ENCODE measurements at places on chromosomes 6 and 20.

DNA sequence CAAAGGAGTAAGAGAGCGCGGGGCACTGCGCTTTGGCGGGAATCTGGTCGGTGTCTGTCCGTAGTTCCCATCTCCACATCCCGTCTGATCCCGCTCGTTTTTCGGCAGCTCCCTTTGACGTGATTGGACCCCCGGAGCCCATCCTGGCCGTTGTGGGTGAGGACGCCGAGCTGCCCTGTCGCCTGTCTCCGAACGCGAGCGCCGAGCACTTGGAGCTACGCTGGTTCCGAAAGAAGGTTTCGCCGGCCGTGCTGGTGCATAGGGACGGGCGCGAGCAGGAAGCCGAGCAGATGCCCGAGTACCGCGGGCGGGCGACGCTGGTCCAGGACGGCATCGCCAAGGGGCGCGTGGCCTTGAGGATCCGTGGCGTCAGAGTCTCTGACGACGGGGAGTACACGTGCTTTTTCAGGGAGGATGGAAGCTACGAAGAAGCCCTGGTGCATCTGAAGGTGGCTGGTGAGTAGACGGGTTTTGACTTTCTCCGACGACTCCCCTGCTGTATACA is 1.4 kb downstream of the BTN1A1 start:
- DNase-seq: no peak

GRCh38 chr20:19943061-19943521 is 74.1 kb upstream of the NAA20 start:
- no peak for DNase-seq

- DNase-seq: peak; percentile 69
Measured at GRCh38 chr6:116287689-116288282, 8.1 kb upstream of the TSPYL1 start.

- DNase-seq: no peak
Measured at GRCh38 chr6:2204272-2204671, 41.1 kb downstream of the GMDS start.

- peak; percentile 48 for DNase-seq
Measured at GRCh38 chr20:17538517-17539170, 7.5 kb upstream of the BFSP1 start.

DNA sequence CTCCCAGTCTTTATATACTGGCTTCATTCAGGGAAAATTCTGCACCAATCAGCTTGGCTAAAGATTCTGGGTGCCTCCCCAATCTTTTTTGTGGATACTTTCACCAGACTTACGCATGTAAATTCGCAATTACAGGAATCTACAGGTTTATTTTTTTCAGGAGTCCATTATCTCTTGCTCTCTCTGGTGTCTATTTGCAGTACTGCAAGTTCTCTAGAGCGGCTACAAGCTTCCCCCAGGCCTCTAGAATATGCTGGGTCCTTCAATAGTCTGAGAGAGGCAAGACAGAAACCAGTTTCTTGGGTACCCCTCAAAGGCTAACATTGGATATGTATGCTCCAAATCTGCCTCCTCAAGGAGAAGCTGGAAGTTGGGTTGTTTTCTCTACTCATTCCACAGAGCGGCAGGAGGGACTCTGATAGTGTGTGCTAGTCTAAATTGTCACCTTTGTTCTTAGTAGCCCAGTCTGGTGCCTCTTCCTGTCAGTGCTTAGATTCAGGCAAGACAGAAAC is 58.5 kb downstream of the SUN5 start:
- DNase-seq: peak; percentile 22

GRCh38 chr20:53707371-53708055 is 113.9 kb upstream of the ZNF217 start:
- DNase-seq: no peak

DNA sequence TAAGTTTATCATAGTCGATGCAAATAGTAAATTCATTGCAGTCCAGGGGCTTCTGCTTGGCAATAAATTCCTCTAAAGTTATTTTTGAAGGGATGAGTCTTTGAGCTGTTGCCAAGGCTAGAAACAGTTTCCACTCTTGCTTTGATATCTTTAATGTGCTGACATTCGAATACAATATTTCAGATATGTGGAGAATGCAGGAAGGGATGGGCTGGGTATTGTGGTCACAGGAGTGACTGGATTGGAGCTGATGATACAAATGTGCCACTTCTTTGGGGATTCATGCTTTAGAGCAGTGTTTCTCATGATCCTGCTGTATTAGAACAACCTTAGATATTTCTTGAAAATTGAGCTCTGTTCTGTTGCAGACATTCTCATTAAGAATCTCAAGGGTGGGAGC is 139.0 kb downstream of the PRDM13 start:
- peak; percentile 46 for DNase-seq

DNA sequence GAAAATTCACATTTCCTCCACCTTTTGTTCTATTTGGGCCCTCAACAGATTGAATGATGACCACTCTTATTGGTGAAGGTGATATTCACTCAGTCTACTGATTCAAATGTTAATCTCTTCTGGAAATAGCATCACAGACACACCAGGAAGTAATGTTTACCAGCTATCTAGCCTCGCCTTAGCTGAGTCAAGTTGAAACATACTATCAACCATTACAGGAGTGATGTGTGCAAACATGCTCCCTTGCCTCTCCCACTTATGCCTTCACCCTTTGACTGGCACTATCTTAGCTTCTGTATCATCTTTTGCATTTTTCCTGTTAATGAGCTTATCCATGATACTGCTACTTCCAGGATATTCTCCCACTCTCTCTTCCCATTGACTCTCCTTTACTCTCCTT is 191.9 kb downstream of the CENPW start:
- no peak for DNase-seq

DNA sequence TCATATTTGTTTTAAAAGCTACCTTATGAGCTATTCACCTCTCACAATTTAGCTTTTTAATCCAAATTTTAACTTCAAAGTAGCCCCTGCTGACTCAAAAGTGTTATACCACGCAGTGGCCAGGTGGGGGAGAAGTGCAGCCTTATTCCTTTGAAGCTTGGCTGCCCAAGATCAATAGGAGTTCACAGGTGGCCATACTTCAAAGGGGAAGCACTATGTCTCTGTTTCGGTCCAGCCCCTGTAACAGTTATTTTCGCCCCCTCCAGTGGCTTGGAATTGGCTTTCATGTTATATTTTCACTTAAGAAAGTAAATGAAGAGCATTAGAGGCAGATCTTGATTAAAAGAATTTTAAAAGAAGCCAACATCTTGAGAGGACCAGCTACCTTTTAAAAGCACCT is 608.4 kb downstream of the EPHA7 start:
- DNase-seq: peak; percentile 6

DNA sequence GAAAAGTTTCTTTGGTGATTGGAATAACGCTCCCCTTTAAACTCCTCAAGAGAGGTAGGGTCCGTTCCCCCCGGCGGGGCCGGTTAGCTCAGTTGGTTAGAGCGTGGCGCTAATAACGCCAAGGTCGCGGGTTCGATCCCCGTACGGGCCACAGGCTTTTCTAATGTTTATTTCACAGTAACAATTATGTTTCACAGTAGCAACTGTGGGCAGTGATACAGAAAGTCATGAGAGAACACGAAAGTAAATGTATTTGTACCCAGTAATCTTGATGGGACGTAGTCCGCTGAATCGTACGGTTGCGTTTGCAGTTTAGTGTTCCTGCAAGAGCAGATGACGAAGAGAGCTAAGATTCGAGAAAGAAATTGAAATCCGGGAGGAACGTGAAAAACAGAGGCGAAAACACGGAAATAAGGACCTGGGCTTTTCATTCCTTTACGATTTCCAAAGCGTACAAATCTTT is 505.5 kb downstream of the PRIM2 start:
- DNase-seq: no peak

DNA sequence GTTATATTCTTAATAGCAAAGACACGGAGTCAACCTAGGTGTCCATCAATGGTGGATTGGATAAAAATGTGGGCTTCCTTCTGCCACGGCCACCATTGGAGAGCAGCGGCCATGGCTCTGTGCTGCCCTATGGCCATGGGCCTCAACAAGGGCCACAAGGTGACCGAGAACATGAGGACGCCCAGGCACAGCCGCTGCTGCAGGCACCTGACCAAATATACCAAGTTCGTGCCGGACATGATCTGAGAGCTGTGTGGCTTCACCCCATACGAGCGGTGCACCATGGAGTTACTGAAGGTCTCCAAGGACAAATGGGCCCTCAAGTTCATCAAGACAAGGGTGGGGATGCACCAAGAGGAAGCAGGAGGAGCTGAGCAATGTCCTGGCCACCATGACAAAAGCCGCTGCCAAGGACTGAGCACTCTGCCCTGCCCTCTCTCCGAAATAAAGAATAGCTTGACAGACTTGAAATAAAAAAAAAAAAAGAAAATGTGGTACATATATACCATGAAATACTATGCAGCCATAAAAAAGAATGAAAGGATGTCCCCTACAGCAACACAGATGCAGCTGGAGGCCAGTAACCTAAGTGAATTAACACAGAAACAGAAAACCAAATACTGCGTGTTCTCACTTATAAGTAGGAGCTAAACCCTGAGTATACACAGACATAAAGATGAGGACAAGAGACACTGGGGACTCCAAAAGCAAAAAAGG is 81.0 kb downstream of the FKBP5 start:
- no peak for DNase-seq

DNA sequence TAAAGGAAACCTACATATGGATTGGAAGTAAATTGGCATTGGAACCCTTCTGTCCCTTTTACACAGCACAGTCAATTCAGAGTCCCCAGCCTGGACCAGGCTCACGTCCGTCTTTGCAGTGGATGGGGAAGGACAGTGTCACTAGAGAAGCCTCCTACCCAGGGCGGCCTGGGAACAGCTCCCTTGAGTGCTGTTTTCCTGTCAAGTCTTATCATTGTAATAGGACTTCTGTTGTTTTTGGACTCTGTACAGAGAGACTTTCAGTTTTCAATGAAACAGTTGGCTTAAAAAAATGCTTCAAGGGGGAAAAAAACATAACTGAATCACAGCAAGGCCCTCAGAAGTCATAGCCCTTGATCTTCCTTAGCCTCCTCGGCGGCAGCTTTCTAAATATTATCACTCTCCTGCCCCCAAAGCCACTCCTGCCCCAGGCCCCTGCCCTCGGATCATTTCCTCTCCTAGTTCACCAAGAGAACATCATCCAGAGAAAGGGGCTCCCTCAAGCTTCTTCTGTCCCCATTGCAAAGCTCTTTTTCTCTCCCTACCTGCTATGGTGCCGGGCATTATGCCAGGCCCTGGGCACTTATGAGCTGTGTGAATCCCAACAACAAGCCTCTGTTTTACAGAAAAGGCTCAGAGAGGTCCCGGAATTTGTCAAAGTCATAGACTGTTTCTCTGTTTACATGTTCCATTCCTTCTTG is 37.8 kb upstream of the CNKSR3 start:
- DNase-seq: no peak

DNA sequence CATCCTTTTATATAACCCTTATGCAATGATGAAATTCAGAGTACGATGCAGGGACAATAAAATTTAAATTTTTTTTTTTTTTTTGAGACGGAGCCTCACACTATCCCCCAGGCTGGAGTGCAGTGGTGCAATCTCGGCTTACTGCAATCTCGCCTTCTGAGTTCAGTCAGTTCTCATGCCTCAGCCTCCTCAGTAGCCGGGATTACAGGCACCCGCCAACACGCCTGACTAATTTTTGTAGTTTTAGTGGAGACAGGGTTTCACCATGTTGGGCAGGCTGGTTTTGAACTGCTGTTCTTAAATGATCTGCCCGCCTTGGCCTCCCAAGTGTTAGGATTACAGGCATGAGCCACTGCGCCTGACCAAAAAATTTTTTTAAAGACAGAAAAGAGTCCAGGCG is 15.2 kb downstream of the MTO1 start:
- DNase-seq: no peak

GRCh38 chr20:40100261-40100660 is 588.8 kb downstream of the MAFB start:
- DNase-seq: no peak

DNA sequence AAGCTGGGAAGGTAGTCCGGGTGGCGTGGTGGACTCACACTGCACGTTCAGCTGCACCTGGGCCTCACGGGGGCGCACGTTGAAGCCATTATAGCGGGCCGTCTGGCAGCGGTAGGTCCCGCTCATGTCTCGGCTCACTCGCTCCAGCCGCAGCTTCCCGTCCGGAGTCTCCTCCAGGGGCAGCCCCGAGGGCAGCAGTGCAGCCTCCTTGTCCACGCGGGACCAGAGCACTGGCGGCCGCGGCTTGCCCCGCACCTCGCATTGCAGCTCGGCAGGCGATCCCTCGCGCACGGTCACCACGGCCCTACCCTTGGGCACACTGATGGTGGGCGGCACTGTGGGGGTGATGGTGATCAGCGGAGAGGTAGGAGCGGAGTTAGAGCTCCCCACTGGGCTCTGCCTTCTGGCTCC is 47.6 kb downstream of the MDGA1 start:
- no peak for DNase-seq

DNA sequence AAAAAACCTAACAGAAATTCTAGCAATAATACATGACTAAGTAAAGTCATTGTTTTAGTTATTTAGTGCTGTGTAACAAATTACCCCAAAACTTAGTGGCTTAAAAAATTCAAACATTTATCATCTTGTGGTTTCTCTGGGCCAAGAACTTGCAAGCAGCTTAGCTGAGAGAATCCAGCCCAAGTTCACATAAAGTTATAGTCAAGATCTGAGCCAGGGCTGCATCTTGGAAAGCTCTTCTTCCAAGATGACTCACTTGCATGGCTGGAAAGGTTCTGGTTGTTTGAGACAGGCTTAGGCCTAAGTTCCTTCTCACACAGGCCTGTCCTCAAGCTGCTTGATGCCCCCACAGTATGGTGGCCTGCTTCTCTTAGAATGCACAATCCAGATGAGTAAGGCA is 217.8 kb upstream of the TSHZ2 start:
- DNase-seq: no peak

GRCh38 chr20:48406498-48406897 is 421.3 kb downstream of the PREX1 start:
- DNase-seq: no peak

DNA sequence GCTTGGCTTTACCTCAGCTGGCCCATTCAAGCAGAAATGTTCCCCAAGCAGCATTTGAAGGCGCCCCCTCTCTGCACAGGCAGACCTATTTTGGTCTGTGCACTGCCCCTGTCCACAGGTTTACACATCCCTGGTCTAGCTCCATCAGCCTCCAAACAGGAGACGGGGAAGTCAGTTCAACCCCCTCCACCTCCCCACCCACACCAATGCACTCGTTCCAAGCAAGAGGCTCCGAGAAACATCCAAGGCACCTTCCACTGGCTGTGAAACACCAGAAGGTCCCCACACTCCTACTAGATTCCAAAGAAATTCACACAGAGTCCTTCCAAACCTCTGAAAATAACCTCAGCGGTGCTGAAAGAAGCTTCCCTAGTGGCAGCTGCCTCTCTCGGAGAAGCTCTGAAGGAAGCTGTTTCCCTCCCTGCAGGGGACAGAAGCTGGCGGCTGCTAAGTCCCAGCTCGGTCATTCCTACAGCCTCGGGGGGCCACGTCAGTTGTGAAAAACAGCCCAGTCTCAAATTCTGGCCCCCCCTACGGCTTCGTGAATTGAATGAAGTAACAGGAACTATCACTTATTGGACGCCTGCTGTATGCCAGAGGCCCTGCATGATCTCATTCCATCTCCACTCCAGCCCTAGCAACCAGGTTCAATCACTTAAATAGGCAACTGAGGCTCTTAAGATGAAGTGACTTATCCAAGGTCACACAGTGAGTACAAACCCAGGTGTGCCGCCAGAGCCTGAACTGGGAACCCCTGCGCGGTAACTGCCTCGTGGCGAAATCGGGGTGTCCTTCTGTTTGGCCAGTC is 815 bp downstream of the SPATA2 start:
- no peak for DNase-seq

- no peak for DNase-seq
Measured at GRCh38 chr6:83365931-83366330, 64.9 kb downstream of the ME1 start.

Data from LoVo (cell line).